ENCODE measurements at places on chromosomes 11 and 22.

DNA sequence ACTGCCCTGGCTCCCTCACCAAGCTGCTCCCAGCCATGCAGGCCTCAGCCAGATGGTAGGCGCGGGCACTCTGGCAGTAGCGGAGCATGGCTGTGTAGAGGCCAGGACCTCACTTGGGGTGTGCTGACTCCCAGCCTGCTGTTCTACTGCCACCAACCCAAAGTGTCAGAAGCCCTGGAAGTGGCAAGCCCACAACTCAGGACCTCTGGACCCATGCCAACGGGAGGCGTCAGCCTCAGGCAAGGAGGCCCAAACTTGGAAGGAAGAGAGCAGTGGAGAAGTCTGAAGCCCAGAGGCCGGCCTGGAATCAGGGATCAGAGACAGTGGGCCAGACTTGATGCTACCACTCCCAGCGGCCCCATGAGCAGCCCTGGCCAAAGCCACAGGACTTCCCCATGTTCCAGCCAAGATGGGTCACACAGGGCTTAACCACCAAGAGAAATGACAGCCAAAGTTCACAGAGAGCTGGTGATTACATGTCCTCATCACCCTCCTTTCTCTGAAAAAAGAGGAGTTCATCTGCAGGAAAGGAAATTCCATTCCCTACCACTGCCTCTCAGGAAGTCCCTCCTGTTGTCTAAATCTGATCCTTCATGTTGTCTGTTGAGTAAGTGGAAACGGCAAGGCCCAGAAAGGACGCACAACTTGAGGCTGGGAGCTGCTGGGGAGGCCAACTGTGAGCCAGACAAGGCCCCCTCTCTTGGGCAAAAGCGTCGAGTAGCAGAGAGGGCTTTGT lies 4.4 kb downstream of the ARRB1 start:
- DNase-seq, result no peak

DNA sequence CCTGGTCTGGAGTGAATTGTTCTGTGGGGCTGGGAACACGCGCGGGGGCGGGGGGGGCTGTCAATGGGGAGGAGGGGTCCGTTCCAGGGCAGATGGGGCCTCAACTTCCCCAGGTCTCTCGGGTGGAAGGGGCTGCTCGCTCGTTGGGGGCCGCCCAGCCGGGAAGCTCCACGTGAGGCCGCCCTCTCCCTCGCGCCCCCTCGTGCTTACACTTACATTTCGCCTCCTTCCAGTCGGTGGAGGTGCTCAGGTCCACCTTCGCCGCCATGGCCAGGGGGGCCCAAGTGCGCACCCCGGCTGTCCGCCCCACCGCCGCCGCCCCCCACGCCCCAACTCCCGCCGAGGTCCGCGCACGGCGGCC lies 452 bp downstream of the MACROD1 start:
- peak; percentile 7 for DNase-seq

GRCh38 chr11:64294774-64295173 lies 3.7 kb downstream of the KCNK4 start:
- no peak for DNase-seq

DNA sequence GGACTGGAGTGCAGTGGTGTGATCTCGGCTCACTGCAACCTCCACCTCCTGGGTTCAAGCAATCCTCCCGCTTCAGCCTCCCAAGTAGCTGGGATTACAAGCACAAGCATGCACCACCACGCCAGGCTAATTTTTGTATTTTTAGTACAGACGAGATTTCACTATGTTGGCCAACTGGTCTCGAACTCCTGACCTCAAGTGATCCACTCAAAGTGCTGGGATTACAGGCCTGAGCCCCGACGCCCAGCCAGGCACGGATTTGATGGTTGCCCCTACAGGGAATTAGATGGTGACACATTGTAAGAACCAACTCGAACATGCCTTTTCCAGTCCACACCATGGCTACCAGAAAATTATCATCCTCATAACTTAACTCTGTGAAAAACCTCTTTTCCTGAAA lies 26.8 kb upstream of the RTL6 start:
- no peak for DNase-seq

DNA sequence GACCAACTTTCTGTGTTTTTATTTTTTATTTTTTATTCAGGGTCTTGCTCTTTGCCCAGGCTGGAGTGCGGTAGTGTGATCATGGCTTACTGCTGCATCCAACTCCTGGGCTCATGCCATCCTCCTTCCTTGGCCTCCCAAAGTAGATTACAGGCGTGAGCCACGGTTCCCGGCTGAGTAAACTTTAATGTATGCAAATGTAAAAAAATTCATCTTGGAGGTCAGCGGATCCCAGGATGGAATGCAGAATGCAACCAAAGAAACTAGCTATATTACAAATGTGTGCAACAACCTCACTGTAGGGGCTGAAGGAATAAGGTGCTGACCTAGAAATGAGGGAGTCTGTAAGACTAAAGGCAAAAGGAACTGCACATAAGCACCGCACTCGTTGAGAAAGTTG lies 6.2 kb upstream of the CDK2AP2 start:
- DNase-seq, result no peak

GRCh38 chr11:123093739-123094138 lies 31.8 kb upstream of the HSPA8 start:
- DNase-seq, result no peak

GRCh38 chr22:31044262-31044861 lies 36.8 kb upstream of the SMTN start:
- DNase-seq, result no peak

DNA sequence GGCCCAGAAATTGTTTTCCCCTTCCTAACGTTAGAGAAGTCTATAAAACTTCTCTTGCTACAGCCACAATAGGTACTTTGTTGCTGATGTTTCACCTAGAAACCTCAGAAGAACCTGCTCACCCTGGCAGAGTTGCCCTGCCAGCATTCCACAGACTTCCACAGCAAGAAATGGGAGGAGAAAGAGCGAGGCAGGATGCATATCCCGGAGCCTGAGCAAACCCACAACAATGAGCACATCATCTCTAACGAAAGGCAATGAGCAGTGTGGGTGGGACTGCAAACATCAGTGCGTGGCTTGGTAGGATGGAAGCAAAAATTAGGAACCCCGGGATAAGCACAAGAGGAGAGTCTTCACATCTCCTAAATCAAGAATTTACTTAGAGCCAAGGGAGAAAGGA lies 892.3 kb downstream of the OPCML start:
- DNase-seq, result no peak

DNA sequence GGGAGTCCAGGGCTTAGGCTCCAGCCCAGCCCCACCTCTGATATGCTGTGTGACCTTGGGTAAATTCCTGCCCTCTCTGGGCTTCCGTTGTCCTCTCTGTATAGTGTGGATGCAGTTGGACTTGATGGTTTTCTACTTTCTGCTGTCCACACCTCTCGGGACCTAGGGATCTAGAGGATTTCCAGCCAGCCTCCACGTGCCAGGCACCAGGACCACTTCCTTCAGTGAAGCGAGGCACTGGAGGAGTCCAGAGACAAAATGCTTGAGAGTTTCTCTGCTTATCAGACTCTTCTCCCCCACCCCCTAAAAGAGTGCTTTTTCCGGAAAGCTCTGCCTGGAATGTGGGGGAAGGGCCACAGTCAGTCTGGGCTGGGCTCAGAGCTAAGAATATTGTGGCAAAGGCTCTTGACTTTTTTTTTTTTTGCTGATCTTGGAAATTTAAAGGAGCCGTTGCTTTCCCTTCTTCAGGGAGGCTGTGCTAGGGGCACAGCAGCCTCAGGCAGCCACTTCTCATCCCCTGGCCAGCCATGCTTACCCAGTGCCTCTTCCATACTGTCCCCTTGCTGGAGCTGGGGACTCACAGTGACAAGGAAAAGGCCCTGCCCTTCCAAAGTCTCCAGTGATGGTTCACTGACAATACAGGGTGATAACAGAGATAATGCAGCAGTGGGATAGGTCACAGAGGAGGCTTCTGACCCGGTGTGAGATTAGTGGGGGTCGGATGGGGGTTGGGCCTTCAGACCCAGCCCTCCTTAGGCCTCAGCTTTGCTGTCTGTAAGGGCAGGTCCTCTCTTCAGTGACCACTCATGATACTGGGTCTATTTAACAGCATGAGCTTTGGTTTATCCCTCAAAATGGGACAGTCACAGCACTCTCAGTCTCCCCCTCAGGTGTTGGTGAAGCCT lies 2.9 kb upstream of the SERPINH1 start:
- DNase-seq, result no peak

DNA sequence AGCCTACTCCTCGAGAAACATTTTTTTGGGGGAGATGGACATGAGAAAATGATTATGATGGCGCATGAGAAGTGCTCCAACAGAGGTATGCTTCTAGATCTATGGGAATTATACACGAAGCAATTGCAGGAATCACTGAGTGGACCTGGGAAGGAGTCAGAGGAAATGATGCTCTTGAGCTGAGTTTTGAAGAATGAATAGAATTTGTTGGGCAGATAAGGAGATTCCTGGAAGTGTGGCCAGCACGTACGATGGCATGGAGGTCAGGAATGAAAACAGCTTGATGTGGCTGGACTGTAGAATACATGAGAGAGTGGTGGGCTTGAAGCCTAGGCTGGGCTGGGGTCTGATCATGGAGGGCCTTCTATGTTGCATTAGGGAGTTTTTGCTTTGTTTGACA lies 31.7 kb downstream of the ADAMTS15 start:
- DNase-seq, result no peak

DNA sequence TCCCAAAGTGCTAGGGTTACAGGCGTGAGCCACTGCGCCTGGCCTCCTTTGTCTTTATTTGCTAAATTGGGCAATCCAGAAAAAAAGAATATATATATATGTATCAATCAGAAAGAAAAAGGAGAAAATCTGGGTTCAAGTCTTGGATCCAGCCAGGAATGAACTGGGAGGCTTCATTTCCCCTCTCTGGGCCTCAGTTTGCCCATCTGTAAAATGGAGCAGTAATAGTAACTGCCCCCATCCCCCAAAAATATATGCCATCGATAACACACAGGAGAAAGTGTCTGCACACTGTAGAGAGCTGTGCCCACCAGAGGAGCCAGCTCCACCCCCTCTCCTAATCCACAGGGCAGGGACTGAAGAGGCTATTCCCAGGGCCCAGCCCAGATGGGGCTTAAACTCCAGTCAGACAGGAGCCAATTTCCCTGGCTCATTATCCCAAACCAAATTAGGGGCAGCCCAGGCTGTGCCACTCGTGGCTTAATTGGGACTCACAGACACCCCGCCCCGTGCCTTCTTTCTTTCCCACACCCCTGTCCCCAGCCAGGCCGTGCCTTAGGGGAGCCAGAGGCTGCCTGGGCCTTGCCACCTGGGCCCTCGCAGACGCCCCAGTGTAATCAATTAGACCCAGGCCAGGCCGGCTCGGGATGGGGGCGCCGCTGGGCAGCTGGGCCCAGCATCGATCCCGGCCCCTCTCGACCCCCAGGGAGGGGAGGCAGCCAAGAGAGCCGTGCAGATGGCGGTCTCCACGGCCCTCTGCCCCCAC lies 171.5 kb downstream of the MN1 start:
- DNase-seq, result no peak

DNA sequence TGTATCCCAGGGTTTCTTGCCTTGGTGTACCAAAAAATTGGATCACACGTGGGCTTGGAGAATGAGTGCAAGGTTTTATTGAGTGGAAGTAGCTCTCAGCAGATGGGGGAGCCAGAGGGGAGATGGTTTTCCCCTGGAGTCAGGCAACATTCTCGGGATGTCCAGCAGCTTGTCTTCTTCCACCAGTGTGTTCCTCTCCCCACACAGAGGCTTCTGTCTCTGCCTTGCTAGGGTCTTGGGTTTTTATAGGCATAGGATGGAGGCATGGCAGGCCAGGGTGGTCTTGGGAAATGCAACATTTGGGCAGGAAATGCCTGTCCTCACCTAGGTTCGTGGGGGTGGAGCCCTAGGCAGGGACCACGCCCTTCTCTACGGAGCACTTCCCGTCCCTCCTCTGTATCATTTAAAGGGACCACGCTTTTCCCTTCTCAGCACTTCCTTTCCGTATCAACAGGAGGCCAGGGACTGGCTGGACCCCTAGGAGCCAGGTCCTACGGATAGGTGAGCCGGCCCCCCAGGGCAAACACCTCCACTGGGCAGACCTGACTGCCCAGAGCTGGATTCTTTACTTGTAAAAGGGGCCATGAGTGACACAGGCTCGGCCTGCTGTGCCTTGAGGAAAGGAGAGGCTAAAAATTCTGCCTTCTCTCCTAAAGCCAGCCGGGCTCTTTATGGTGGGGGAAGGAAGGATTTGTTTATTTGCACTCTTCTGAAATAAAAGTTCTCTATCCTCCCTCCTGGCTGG lies 55.3 kb upstream of the CCDC188 start:
- DNase-seq, result peak; percentile 62

- no peak for DNase-seq
Measured at GRCh38 chr11:117840881-117841550, 16.5 kb upstream of the FXYD2 start.

DNA sequence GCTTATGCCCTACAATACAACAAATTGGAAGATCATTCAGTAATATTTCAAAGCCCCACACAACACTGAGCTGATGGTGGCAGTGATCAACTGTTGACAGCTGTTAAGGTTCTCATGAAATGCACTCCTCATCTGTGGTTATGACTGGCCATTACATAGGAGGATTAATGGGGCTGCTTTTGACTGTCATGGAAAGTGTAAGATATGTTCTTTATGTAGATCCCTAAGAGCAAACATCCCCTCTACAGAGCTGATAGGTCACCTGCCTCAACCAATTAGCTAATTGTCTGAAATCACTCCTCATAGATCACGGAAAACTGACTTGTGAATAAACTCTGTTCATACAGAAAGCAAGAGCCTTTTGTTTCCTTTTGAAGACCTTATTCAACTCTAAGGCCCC lies 78.1 kb downstream of the GAB2 start:
- DNase-seq, result no peak

DNA sequence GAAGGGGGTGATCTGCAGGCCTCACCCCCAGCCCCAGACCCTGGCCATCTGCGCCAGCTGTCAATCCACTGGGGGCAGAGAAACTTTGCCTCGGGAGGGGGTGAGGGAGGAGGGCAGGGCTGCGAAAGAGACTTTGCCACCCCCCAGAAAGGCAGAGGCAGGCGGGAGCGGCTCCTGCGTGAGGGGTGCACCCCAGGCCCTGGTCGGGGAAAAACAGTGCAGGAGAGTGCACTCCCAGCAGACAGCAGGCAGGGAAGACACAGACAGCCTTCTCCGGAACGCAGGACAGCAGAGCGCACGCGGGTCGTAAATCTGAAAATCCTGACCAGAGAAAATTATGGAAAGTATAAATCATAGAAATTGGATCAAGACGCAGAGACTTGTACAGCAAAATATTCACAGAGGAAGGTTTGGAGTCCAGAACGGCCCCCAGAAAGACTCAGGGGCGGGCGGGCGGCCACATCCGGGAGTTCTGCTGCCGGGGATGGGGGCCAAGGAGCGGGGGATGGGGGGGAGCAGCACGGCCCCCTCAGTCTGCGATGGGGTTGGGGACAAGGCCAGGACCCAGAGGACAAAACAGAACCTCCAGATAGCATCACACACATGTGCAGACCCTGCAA lies 8.0 kb upstream of the MRPL23 start:
- no peak for DNase-seq

- DNase-seq, result no peak
Measured at GRCh38 chr11:116871248-116871647, 33.8 kb upstream of the APOA1 start.
